ENCODE measurements at places on chromosomes 4 and X. TPM values are rescaled to one million over a fixed set of nuclear protein-coding genes. Genes with fewer than 3 reads are reported as not detected.

The C4orf50 gene
- polyA plus RNA-seq = 0.11 TPM

The USP17L21 gene
- polyA plus RNA-seq = not detected

The ELK1 gene
- polyA plus RNA-seq = 18.8 TPM

DNA sequence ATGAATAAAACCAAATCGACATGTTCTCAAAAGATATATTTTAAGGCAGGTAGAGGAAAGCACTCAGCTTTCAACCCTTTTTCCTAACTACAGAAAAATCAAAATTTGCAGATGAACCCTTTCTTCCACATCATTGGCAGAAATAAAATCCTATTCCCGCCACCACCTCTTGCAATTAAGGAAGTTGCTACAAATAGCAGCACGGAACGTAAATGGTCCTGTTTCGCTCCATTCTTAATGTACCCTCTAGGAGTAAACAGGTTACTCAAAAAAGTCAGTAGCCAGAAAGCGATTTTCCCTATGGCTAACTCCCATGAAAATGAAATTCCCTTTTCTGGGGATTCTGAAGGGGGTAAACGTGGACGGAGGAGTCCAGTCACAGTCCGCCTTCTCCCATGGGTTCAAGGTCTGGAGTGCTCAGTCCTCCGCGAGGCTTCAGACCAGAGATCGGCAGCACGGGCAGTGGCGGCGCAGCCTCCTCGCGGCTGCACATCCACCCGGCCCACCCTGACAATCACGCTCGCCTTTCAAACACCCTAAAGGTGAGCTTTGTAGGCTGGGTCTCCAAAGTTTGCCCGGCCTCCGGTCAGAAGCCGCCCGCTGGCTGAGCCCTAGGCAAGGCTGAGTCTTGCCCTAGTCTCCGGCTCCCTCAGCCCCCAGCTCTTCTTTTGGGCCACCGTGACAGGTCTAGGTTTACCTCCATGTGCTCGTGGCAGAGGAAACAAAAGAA lies 1.8 kb downstream of the ATP11C start:
- H3K27me3 ChIP-seq = no peaks in the 10 kb centered on the region
- peak overlapping the region; percentile 60 for H3K4me3 ChIP-seq
- H3K4me1 ChIP-seq = peaks cover 16% of the 10 kb centered on the region

GRCh38 chrX:154805696-154806091 lies 409 bp upstream of the MPP1 start:
- H3K4me3 ChIP-seq = peak overlapping the region; percentile 41
- no peaks in the 10 kb centered on the region for H3K36me3 ChIP-seq
- no peak overlapping the region for H3K27ac ChIP-seq
- peaks cover 20% of the 10 kb centered on the region for H3K4me1 ChIP-seq
- DNase-seq = no peak

DNA sequence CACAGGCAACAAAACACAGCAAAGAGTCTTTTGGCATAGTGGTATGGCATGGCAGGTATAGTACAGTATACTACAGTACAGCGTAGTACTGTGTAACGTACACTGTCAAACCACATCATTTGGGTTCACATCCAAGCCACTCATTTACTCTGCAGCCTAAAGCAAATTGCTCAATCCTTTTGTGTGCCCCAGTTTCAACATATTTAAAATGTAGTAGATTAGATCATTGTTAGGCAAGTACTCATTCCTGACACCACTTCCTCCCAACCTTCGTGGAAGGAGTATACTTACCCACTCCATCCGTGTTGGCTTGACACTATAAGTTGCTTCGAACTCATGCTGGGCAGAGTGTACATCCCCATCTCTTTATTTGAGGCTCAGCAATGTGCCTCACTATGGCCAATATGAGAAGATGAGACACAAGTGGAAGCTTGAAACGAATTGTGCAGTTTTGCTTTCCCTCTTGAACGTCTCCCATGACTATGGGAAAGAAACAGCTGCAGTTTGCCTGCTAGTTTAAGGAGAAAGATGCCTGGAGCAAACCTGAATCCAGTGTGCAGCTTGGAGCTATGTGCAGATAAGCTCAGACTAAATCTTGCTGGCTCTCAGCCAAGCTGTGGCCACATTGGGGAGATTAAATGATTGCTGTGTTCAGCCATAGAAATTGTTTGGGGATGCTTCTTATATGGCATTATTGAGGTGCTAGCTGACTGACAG lies 85.7 kb upstream of the TBL1X start:
- no peak overlapping the region for H3K4me3 ChIP-seq
- no peak for DNase-seq
- H3K4me1 ChIP-seq = no peaks in the 10 kb centered on the region
- no peak overlapping the region for H3K27ac ChIP-seq
- no peaks in the 10 kb centered on the region for H3K36me3 ChIP-seq
- H3K27me3 ChIP-seq = no peaks in the 10 kb centered on the region

Data from CD4-positive, CD25-positive, alpha-beta regulatory T cell (primary cell).